ENCODE measurements at places on chromosomes 4 and X. TPM values are rescaled to one million over a fixed set of nuclear protein-coding genes. Genes with fewer than 3 reads are reported as not detected.

DNA sequence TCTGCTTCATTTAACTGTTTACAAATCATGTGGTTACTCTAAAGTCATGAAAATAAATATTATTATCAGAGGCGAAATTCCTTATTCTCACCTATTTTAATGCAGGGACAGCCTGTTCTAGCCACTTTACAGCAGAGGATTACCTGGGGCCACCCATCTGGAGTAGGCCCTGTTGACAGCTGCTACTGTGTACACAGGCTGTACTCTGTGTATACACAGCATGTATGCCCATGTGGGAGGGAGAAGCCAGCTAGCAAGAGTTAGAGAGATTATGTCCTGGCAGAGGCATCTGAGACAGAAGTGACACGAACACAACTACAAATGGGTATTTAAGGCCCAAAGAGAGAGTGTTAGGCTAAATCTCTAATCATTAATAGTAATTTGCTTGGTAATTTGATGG lies 62.1 kb downstream of the GPRIN3 start:
- DNase-seq = no peak

DNA sequence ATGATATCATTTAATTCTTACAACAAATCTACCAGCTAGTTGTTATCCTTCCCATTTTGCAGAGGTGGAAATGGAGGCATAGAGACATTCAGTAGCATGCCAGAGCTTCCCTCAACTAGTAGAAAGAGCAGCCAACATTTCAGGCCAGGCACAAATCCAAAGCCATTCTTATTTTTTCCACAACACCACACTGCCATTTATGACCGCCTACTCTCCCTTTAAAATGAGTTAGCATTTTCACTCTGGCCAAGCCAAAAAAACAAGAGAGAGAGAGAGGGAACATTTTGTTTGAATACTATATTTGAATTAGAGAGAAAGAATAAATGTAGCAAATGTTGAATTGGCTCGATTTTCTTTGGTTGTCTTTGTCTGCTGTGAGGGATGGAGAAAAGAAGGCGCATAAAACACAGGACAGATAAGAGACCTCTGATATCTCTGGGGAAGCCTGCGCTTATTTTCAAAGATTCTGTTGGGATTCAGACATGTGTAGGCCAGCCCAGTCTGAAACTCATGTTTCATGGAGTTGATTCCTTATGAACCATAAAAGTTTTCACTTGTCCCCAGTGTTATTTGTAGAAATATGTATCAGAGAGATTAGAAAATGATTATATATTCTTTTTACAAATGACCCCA lies 265.7 kb downstream of the RAB28 start:
- peak; percentile 16 for DNase-seq

DNA sequence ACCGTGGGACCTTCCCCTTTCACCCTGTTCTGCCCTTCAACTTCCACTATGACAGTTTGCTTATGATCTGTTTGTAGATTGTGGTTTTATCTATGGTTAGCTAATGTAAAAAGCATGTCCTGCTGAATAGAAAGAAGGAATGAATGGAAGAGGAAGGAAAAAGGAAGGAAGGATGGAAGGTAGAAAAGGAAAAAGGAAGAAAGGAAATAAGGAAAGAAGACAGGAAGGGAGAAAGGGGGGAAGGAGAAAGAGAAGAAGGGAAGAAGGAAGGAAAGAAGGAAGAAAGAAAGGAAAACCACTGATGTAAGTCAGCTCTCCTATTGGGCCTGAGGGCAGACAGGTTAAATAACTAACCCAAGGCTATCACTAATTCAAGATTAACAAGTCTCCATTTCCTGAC lies 319.1 kb upstream of the KLF3 start:
- no peak for DNase-seq

DNA sequence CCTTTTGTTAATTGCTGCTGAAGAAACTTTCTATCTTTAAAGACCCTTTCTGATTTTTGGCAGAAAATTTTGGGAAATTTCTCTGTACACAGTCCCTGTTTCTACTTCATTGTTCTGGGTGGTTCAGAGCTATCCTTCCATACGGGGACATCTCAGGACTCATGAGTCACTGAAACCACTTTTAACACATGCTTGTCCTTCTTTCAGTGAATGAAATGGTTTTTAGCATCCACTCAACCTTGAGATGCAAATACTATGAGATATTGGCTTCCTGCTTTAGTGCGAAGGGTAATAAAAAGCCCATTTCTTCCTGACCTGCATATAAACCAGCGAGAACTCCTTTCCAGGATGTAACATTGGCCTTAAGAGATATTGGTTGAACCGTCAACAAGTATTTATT lies 158.0 kb downstream of the REPS2 start:
- no peak for DNase-seq

DNA sequence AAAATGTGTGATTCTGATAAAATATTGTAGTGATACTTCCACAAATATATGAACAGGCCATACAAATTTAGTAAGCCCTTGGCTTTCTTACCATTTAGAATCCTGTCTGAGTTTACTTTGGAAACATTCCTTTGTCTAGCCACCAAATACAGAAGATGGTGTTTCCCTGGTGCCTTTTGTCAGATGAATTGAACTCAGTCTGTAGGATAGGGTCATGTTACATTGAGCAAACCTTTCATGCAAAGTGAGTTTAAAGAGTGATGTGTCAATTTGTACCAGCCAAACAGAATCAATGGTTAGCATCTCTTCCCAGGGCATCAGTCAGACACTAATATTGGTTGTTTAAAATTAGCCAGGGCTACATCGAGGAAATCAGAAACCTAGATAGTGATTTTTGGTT lies 1443.4 kb downstream of the ARAP2 start:
- no peak for DNase-seq

GRCh38 chrX:154774622-154775021 lies 12.0 kb downstream of the DKC1 start:
- no peak for DNase-seq

GRCh38 chr4:169342906-169343564 lies 72.3 kb upstream of the SH3RF1 start:
- no peak for DNase-seq

GRCh38 chr4:156173486-156173885 lies 219.8 kb upstream of the CTSO start:
- DNase-seq = no peak

GRCh38 chrX:78517124-78517523 lies 142.0 kb downstream of the RTL3 start:
- DNase-seq = no peak

DNA sequence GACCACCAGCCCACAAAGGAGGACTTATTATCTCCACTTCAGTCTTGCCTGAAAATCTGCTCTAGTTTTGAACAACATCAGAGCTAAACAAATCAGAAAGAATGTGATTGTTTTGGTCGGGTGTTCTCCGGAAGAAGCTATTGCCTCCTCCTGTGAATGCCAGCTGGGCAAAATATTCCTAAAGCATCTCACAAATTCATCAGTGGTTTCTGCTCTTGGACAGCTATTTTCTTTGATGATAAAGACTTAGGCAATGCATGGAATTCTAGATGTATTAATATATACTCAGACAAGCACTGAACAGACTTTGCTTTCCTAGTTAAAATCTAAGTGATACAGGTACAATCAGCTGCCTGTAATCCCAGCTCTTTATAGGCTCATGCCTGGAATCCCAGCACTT lies 71.8 kb downstream of the ASMT start:
- no peak for DNase-seq

DNA sequence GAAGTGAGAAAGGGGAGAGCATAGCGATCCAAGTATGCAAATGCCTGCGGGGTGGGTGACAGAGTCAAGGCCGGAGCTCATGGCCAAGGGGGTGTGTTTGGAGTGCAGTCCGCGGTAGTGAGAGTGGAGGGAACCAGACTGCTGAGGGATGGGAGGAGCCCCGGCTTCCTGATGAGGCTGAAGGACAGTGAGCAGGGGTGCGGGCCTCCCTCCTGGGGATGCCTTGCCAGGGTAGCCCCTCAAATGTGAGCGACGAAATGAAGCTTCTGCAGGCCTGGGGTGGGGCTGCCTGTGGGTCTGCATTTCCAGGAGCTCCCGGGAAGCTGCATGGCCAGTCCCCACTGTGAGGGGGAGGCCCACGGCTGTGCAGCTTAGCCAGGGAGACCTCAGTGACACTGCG lies 45.0 kb downstream of the PSAPL1 start:
- no peak for DNase-seq

DNA sequence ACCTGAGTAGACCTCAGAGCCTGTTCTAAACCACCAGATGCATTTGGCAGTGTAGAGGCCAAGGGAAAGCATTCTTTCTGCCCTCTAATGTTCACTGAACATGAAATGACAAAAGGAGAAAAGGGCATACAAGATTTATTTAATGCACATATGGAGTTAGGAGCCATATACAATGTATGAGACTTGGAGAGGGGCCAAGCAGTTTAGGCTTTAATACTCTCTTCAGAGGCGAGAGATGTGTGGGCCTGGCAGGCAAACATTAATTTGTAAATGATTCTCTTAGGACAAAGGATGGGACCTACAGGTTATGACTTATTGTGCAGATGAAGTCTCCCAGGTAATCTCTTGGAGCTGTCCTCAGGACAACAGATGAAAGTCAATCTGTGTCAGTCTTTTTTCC lies 631.9 kb downstream of the ADGRL3 start:
- DNase-seq = no peak

DNA sequence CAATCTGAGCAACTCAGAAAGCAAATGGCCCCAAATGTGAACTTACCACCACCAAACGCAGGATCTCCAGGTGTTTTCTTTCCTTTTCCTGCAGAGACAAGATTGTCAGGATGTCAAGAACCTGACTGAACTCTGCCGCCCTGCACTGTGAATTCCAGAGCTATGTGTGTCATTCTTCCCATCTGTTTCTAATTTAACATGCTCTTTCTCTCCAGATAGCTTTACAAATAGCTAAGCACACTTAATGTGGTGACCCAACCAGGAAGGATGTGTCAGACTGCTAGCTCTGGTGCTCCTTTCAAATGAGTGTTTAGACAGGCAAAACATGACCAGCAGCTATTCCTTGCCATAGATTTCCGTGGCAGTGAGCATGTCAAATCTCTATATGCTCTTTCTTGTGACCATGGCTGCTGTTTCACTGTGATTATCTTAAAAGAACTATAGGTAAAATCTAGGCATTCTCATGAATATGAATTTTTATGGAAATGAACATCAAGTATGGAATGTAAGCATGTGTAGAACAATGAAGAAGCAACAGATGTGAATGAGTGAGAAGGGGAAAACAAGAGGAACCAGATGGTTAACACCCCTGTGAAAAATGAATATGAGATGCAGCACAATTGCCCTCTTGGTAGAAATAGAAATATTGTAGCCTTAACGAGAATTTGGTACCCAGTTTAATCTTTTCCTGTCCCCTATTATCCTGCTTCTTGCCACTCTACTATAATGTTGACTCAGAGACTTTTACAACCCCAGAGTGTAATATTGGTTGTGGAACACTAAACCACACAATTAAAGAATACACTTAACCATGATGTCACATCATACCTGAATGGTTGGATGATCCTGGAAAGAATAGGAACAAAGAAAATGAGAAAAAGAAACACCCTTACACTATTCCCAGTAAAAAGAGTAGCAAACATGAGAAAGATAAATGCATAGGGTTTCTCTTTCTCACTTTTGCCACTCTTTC lies 247.8 kb upstream of the DKK2 start:
- no peak for DNase-seq

Gene REST
- 6.9 TPM for total RNA-seq

Gene DRP2
- total RNA-seq = 5.3 TPM

Gene LIMCH1
- total RNA-seq = 140 TPM

Gene SASH3
- 0.82 TPM for total RNA-seq

Gene SPATA18
- total RNA-seq = 1.2 TPM

Gene UBL4A
- 39.1 TPM for total RNA-seq

Gene SSX2B
- not detected for total RNA-seq

Gene FAM184B
- 5.3 TPM for total RNA-seq

All from frontal cortex (tissue), 4 donors.